ENCODE measurements at places on chromosomes 6 and 20.

DNA sequence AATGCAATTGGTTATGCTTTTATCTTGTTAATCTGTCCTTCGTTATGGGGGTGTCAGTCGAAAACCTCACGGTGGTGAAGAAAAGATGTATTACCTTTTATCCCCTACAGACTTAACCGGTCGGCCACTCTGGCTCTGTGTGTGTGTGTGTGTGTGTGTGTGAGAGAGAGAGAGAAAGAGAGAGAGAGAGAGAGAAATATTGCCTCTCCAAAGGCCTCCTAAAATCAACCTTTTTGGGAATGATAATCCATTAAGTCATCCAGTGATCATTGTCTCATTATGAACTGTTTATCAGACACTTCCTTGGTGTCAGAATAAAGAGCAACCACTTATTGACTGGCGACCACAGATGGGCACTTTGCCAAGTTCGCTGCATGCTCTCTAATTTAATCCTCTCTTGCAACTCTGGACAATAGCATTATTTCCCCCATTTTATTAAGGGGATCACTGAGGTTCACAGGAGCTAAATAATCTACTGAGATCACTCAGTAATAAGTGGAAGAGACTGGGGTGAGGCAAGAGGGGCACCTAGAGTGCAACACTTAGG is 30.7 kb downstream of the SLC35D3 start:
- no peak for DNase-seq

DNA sequence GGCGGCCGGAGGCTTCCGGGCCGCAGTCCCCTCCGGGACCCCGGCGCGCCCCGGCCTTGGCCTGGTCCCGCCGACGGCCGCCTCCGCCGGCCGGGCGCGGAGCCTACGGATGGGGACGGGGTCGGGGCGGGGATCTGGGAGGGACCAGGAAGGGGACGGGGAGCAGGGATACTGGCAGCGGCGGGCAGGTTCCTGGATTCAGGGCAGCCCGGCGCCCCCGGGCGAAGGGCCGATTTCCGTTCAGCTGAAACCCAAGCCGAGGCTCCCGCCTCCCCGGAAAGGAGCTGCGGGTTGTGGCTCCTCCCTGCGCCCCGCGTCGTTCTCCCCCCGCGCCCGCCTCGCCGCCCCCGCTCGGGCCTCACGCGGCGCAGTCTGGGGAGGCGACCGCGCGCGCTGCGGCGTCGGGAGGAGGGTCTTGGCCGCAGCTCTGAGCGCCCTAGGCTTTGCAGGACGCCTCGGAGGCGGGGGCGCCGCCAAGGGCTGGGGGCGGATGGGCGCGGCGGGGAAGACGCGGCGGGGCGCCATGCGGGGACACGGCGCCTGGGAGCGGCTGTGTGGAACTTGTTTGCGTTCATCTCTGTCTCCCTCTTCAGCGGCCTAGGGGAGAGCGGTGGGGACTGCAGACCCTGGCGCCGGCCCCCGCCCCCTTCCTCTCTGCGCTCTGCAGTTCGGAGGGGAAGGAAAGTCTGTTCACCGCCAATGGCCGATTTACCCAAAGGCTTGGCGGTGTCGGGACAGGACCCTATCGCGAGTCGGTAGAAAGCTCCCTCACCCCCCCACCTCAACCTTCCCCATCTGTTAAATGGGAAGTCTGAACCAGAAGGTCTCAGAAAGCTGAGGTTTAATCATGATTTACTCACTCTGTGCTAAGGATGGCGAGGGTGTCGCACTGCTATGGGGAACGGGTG is 22.7 kb upstream of the TMEM181 start:
- peak; percentile 67 for DNase-seq

DNA sequence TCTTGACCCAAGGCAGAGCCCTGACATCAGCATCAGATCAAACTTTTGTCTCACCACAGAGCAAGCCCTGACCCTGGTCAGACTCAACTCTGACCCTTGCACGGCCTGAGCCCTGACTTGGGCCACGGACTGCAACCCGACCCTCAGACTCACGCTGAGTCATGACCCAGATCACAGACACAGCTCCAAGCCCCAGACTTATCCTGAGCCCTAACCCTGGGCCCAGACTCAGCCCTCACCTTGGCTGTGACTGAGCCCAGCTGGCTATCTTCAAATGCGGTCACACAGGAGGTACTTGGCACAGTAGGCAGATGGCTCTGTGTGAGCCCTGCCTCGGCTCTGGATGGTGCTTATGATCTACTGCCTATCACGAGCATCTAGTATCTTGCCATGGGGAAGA is 602.3 kb downstream of the PTPRT start:
- DNase-seq, result no peak

GRCh38 chr6:53250176-53251032 is 98.3 kb downstream of the ELOVL5 start:
- no peak for DNase-seq

DNA sequence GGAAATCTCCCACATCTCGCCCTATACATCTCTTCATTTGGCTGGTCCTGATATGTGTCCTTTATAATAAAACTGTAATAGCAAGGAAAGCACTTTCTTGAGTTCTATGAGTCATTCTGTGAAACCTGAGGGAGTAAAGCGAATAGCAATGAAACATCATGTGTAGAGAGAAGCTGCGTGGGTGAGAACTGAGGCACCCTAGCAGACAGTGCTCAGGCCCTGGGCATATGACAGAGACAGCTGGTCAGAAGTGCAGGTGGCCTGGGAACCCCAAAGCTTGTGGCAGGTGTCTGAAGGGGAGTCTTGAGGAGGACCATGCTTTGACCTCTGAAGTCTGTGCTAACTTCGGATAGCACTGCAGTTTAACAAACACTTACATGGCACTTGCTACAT is 1.3 kb upstream of the BLOC1S5 start:
- no peak for DNase-seq
